ENCODE measurements at places on chromosomes 3 and 15.

DNA sequence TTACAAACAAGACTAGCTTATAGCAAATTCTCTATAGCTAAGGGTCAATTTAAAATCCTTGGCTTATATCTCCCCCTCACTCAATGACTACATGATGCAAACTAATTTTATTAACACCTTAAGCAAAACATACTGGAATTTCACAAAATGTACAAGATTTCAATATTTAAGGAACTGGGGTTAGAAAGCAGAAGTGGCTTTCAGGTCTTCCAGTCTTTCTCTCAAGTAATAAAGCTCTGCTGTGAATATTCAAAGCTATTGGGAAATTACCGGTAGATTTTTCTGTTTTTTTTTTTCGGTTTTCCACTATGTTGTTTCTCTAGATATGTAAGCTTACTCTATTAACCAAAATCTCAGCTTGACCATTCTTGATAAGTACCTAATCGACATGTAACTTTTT lies 3.9 kb downstream of the EPM2AIP1 start:
- DNase-seq = no peak

- no peak for DNase-seq
These were observed 161.9 kb downstream of the FNDC3B start for GRCh38 chr3:172201136-172201869.

- DNase-seq = no peak
These were observed 684 bp downstream of the RPL4 start for GRCh38 chr15:66503780-66504562.

- no peak for DNase-seq
These were observed 32.1 kb downstream of the PLCL2 start for GRCh38 chr3:16916840-16917239.

- no peak for DNase-seq
These were observed 2.8 kb downstream of the CHAC1 start for GRCh38 chr15:40955930-40956540.

DNA sequence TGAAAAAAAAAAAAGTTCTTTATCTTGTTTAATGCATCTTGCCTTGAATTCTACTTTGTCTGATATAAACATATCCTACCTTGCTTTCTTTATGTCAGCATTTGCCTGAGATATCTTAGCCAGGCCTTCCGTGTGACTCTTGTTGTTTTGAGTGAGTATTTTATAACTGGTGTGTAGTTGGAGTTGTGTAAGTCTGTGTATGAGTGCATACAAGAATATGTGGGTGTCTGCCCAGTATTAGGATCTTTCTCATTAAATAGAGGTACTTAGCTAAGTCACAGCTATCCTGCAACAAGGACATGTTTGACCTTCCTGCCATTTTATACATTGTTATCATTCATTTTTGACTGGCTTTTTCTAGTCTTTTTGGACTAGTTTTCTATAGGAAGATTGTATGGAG lies 22.5 kb upstream of the TSPAN3 start:
- DNase-seq = no peak

GRCh38 chr3:172446198-172446597 lies 2.1 kb downstream of the GHSR start:
- no peak for DNase-seq

GRCh38 chr3:20097015-20097414 lies 56.8 kb downstream of the KAT2B start:
- no peak for DNase-seq

DNA sequence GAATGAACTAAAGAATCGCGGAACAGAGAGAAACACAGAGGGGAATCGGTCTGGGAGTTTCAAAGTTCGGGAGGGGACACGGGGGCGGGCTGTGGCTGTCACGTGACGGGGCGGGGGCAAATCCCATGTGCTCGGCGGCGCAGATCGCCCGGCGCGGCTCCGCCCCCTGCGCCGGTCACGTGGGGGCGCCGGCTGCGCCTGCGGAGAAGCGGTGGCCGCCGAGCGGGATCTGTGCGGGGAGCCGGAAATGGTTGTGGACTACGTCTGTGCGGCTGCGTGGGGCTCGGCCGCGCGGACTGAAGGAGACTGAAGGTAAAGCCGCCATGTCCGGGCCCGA lies at the start of gene EIF4G1:
Gene EIF4G1 (plus strand): TSS at position 244 of the 337 bp plus-strand sequence. CDS start 1,191 bp downstream, outside the sequence.
- peak; percentile 64 for DNase-seq

DNA sequence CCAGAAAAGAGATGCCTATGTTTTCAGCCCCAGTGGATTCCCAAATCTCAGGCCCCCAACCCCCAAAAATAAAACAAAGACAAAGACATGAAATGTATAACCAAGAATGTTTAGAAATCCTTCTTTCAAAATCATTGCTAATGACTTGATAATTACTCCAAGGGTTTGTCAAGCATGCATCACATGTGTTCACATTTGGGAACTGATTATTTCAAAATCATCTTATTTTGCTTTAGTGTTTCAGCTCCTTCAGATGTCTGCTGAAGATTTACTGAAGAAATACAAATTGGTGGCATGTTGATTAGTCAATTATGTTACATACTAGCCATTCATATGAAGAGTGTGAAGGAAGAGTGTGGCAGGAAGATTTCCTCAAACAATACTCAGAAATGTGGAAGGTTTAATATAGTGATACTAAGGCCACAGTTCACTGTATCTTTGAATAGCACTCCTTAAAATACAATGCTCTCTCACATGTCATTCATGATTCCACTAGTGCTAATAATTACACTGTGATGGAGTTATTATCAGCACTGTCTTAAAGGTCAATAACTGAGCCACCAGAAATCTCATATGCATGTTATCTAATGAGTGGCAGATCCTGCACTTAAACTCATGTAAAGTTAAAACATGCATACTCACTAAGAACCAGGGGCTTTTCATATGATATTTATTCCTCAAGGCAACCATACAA lies 134.5 kb upstream of the TGFBR2 start:
- no peak for DNase-seq

DNA sequence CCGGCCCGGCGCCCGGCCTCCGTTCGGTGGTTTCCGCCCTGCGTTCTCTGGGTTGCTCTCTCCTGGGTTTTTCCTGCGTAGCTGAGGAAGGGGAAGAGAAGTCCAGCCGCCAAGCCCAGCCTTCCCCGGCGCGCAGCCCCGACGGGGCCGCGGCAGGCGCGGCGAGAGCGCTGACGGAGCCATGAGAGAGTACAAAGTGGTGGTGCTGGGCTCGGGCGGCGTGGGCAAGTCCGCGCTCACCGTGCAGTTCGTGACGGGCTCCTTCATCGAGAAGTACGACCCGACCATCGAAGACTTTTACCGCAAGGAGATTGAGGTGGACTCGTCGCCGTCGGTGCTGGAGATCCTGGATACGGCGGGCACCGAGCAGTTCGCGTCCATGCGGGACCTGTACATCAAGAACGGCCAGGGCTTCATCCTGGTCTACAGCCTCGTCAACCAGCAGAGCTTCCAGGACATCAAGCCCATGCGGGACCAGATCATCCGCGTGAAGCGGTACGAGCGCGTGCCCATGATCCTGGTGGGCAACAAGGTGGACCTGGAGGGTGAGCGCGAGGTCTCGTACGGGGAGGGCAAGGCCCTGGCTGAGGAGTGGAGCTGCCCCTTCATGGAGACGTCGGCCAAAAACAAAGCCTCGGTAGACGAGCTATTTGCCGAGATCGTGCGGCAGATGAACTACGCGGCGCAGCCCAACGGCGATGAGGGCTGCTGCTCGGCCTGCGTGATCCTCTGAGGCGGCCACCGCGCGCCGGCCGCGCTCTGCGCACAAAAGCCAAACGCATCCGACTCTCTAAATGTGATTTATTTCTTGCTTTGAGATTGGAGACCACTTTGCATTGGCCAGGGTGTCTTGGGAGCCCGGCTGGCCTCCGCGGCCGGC lies 727 bp downstream of the RAP2B start:
- peak; percentile 16 for DNase-seq

DNA sequence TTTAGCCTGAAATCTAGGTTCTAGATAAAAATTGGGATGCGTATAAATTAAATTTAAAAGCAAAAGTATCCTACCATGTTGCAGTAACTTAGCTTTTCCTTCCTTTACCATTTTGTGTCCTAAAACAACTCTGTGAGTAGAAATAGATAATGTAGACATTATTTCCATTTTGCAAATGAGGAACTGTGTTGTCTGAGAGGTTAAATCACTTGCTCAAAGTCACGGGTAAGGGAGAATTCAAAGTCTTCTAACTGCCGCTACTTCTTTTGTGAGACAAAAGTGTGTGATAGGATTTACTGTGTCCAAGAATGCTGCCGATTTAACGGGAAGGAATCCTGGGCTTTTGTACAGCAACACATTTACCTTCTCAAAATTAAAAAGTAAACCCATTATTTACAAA lies 40.7 kb downstream of the MYO1E start:
- DNase-seq = peak; percentile 83

DNA sequence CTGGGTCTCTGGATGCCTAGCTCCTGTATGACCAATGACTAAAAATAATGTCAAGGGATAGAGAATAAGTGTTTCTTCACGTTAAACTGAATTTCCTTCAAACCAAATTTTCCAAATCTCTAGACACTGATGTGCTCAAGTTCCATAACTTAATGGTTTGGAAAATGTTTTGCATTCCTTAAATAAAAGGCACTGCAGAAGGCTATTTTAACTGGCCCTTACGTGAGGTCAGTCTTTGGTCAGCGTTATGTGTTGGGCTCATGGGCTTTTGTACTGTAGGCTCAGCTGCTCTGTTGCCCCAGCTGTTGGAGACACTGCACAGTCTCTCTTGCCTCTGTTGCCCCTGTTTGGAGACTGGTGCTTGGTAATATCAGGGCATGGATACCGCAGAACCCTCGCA lies 188.5 kb downstream of the TPRG1 start:
- no peak for DNase-seq

DNA sequence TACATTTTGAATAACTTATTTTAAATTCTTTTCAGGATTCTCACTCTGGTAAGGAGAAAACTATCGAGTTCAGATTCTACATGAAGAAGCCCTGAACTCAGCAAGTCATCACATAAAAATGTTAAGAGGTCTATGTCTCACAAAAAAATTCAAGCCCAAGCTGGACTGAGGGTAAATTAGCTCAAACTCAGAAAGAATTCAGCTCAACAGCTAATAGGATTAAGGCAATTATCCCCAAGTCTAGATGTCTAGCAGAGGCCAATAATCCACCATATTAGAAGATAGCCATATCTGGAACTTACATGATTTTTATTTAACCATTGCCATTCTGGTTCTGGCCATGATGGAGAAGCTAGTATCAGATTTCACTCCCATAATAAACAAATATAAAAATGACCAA lies 909.7 kb downstream of the PLOD2 start:
- no peak for DNase-seq

DNA sequence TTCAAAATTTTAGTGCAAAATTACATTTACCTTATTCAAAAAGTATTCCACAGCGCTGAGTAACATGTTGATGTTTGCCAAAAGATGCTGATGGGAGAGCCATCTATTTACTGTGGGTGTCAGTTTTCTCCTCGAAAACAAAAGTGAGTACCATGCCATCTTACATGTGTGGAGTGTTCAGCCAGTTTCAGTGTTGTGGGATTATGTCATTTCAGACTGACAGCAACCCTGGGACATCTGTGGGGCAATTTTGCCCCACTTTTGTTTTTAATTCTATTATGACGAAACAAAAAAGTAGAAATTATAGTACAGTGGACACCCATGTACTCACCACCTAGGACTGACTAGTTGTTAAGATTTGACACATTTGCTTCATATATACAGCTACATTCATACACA lies 19.6 kb downstream of the SLCO3A1 start:
- DNase-seq = no peak

GRCh38 chr3:149376718-149377407 lies 586 bp downstream of the TM4SF1 start:
- no peak for DNase-seq

GRCh38 chr3:148881286-148881685 lies 16.2 kb downstream of the CPA3 start:
- no peak for DNase-seq

- DNase-seq = no peak
These were observed 25.8 kb downstream of the NPTN start for GRCh38 chr15:73607405-73607804.

GRCh38 chr3:165491487-165491886 lies 295.3 kb upstream of the SLITRK3 start:
- DNase-seq = no peak

- DNase-seq = no peak
These were observed 123.9 kb downstream of the GALK2 start for GRCh38 chr15:49293941-49294340.

DNA sequence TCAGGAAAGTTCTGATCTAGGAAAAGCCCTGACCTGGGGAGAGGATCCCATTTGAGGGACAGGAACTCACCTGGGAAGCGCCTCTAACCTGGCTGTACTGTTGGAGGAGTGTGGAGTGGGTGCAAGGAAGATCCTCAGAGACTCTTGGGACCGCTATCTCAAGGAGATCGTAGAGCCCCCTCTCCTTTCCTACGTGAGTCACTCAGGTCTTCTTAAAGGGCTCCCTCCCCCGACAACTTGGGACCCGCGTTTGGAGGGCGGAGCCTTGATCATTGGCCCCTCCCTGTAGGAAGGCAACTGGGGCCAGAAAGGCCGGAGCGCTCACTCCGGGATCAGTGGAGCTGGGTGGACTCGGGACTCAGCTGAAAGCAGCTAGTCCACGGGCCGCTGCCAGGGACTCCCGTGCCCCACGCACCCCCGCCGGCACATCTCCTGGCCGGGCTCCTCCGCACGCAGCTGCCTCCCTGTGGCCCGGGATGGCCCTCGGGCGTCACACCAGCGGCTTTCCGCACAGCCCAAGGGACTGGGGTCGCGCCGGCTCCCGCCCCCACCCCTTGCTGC lies 520 bp downstream of the SLC26A6 start:
- no peak for DNase-seq

DNA sequence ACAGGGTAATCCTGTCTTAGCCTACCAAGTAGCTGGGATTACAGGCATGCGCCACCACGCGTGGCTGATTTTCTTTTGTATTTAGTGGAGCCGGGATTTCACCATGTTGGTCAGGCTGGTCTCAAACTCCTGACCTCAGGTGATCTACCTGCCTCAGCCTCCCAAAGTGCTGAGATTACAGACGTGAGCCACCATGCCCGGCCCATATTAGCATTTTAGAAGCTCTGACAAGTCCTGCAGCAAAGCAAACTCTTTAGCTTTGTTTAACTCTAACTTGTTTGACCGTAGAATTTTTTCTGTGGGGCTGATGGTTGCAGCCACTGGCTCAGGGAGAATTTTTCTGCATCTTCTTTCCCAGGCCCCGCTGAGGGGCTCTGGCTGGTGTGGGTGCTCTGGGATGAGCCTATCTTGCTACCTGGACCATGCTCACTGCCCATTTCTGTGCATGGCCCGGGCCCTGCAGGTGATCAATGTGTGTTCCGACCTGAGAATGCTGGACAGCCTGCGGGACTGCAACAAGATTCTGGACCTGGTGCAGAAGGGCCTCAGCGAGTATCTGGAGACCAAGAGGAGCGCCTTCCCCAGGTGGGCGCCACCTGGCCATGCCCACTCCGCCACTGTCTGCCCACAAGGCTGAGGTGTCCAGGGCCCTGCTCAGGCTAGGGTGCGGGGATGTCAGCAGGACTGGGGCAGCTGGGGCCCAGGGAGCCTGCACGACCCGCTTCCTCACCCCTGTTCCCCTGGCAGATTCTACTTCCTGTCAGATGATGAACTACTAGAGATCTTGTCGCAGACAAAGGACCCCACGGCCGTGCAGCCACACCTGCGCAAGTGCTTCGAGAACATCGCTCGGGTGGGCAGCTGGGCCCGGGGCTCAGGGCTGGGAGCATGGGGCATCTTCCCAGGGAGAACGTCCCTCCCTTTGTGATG lies 41.3 kb downstream of the DNAH1 start:
- DNase-seq = no peak

- DNase-seq = no peak
These were observed 17.5 kb downstream of the HDC start for GRCh38 chr15:50247819-50248655.

GRCh38 chr3:122025296-122025695 lies 3.2 kb upstream of the ILDR1 start:
- DNase-seq = peak; percentile 76

All from NCI-H526 (cell line).